DMS153 (cell line): ENCODE measurements at places on chromosomes 4 and X.

DNA sequence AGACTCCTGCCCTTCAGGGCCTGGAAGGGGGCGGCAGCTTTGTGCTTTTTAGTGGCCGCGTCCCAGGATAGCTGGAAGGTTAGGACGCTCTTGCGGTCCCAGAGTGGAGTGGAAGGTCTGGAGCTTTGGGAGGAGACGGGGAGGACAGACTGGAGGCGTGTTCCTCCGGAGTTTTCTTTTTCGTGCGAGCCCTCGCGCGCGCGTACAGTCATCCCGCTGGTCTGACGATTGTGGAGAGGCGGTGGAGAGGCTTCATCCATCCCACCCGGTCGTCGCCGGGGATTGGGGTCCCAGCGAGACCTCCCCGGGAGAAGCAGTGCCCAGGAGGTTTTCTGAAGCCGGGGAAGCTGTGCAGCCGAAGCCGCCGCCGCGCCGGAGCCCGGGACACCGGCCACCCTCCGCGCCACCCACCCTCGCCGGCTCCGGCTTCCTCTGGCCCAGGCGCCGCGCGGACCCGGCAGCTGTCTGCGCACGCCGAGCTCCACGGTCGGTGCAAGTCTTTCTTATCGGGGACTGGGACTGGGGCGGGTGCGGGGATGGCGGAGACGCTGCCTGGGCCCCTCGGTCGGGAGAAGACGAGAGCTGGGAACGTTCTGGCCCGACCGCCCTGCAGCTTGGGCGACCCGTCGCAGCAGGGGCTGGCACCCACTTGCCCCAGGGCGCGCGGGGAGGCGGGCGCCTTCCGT lies at the start of gene EDNRA:
Gene EDNRA, plus strand, starts transcription at position 207 of the 686 bp plus-strand sequence. CDS start 4,585 bp downstream, outside the sequence.
- DNase-seq, result no peak

GRCh38 chr4:41814565-41814964 lies 66.0 kb upstream of the PHOX2B start:
- DNase-seq, result no peak

DNA sequence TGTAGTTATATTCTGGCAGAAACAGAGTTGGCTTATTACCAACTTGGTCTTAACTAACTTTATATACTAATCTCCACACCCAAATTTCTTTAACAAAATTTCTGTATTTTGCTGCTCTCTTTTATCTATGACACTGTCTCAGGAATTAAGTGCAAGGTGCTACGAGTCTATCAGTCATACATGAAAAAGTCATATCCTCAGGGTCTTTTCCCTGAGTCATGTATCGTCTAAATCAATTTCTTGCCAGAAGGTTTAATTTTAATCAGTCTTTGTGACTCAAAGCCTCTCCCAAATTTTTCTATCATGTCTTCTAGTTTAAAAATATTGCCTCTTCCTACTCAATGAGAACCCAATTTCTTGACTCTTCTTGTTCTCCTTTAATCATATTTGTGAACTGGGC lies 1803.6 kb upstream of the PCDH7 start:
- no peak for DNase-seq

GRCh38 chr4:133600008-133600407 lies 450.9 kb downstream of the PCDH10 start:
- DNase-seq, result no peak

- DNase-seq, result no peak
Measured at GRCh38 chrX:3521396-3521795, 174.9 kb upstream of the MXRA5 start.

DNA sequence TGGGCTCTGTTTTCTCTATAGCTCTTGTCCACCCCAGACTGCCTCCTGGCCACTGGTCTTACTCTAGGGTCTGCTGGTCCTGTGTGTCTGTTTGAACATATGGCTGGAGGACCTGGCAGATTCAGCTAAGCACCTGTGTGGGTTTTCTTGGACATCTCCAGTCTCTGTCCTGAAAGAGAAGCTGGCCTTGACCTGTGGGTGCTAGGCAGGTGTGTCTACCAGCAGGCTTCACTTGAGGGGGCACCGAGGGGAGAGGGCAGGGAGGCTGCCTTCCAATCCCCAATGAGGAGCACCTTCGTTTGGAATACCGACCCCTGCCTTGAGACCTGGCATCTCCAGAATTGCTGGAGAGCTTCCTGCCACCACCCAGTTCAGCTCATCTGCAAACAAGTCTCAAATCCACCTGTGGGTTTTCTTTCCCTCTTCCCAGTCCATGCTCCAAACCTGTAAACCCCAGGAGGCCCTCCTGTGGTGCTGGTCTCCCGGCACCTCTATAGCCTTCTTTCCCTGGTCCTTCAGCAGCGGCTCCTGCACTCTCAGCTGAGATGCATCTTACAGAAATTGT lies 45.2 kb downstream of the HTRA3 start:
- DNase-seq, result no peak

- no peak for DNase-seq
Measured at GRCh38 chr4:4762909-4763821, 96.3 kb upstream of the MSX1 start.

DNA sequence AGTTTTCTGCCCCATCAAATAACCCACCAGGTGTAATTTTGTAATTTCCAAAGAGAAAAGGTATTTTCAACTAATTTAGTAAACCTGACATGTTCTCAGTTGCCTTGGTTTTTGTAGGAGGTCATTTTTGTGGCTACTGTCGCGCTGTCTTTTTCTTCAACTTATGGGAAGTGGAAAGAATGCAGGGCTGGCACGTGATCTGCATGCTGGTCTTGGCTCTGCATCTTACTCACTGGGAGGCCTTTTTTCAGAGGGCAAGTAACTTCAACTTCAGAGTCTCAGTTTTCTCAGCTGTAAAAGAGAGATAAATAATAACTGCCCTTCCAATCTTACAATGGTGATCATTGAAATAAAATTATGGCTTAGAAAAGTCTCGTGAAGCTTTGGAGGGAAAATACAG lies 109.9 kb upstream of the SMIM10 start:
- DNase-seq, result no peak

GRCh38 chrX:50952406-50952805 lies 41.9 kb downstream of the BMP15 start:
- no peak for DNase-seq

DNA sequence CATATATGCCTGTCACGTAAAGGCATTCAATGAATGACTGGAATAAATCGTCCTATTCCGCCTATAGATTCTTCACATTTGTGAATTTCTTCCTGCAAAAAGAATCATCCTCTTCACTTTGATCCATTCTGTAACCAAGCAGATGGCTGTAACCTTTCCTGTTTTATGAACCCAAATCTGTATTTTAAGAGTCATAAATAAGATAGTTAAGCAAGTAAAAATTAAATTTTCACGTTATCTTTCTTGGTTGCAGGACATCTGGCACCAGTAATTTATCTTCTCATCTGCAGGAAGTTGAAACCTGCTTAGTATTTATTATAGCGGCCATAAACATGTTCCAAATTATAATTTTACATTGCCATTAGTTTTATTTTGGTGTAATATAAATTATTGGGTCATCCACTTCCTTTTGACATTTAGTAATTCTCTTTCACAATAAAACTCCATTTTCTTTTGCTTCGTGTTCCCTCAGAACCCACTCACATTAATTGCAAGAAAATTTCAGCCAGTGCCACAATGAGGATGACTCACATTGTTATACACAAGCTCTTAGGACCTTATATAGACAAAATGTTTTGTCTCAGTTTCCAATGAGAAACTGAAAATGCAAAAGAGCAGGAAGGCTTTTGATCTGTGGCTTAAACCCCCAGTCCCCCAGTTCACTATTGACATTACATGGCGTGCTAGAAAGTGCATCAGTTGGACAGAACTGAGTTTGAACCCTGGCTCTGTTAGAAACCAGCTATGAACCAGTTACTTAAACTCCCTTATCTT lies 51.1 kb downstream of the TMEM156 start:
- no peak for DNase-seq

DNA sequence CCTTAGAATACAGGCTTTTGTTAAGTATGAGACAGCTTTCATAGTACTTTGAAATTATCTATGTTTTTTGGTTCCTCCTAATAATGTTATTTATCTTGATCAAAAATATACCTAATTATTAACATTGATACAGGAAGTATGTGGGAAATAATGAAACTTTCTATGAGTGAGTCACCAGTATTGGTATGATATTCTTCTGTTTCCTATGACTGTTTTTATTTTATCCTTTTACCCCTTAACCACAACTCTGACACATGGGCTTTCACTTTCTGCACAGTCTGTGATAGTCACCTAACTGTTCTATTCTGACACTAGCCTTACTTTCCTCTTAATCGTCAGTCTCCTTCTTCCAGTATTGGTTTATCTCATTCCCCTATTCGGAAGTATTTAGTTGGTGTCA lies 4.7 kb downstream of the THAP9 start:
- no peak for DNase-seq

- DNase-seq, result no peak
Measured at GRCh38 chr4:110634350-110635162, 11.7 kb upstream of the PITX2 start.

GRCh38 chrX:103356858-103357257 lies 552 bp downstream of the TCEAL9 start:
- no peak for DNase-seq

DNA sequence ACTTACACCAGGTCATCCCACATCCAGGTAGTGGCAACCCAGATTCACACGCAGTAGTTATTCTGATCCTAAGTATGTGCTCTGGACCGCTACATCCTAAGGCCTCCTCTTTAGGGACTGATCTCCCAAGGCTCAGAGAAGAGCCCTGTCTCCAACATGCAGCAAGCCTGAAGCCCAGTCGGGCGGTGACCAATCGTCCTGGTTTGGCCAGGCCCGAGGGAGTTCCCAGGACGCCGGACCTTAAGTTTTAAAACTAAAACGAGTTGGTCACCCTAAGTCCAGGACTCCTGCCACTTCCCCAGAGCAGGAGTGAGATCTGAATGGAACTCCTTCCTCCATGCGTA lies 385 bp downstream of the LYAR start:
- DNase-seq, result no peak
